ENCODE measurements at places on chromosomes 6 and 20. TPM values are rescaled to one million over a fixed set of nuclear protein-coding genes. Genes with fewer than 3 reads are reported as not detected.

- no peak overlapping the region for H3K4me3 ChIP-seq
- peaks cover 6% of the 10 kb centered on the region for H3K27me3 ChIP-seq
- H3K27ac ChIP-seq = no peak overlapping the region
- DNase-seq = no peak
- H3K4me1 ChIP-seq = no peaks in the 10 kb centered on the region
- no peaks in the 10 kb centered on the region for H3K36me3 ChIP-seq
These were observed 78.6 kb upstream of the AKAP12 start for GRCh38 chr6:151160929-151161757.

GRCh38 chr6:142830807-142831206 lies 114.2 kb downstream of the HIVEP2 start:
- no peak overlapping the region for H3K4me3 ChIP-seq
- H3K36me3 ChIP-seq = peaks cover 4% of the 10 kb centered on the region
- no peak for DNase-seq
- H3K27ac ChIP-seq = no peak overlapping the region

GRCh38 chr6:40500227-40500626 lies 86.9 kb downstream of the LRFN2 start:
- H3K27ac ChIP-seq = no peak overlapping the region
- H3K27me3 ChIP-seq = peaks cover 4% of the 10 kb centered on the region
- no peak overlapping the region for H3K4me3 ChIP-seq
- DNase-seq = no peak
- H3K36me3 ChIP-seq = no peaks in the 10 kb centered on the region

DNA sequence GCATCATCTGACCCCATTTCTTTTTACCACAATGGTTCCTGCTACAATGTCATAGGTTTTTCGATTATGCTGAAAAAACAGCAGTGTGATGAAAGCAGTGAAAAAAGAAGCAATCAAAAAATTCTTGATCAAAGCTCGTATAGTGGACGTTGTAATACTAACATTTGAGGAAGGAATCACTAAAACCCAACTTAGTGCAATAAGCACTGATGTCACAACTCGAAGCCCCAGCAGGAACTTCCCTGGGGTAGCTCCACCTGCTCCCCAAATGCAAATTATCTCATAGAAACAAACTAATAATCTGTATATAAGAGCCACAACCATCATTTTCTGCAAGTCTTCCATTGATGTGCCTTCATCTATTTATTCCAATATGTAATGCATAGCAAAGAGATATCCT lies 285.6 kb upstream of the SGK1 start:
- no peaks in the 10 kb centered on the region for H3K4me1 ChIP-seq
- H3K27me3 ChIP-seq = no peaks in the 10 kb centered on the region
- no peak overlapping the region for H3K27ac ChIP-seq
- DNase-seq = no peak
- no peak overlapping the region for H3K4me3 ChIP-seq

DNA sequence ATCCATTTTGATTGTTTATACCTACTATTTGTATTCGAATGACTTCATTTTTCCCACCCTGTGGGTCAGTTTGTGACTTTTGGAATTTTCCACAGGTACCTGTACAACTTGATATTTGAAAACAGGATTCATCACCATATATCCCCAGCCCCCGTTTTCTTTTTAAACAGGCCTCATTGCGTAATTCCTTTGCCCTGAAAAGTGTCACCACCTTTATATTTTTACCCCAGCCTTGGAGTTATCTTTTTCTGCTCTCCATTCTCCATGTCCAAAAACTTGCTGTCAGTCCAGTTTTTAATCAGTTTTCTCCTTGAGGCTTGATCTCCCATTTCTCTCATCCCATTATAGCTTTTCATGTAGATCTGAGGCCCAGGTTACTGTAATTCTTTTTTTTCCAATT lies 16.6 kb downstream of the ZKSCAN8 start:
- H3K4me3 ChIP-seq = no peak overlapping the region
- H3K27ac ChIP-seq = no peak overlapping the region
- H3K4me1 ChIP-seq = peaks cover 11% of the 10 kb centered on the region
- H3K36me3 ChIP-seq = peaks cover 8% of the 10 kb centered on the region
- peaks cover 2% of the 10 kb centered on the region for H3K27me3 ChIP-seq

DNA sequence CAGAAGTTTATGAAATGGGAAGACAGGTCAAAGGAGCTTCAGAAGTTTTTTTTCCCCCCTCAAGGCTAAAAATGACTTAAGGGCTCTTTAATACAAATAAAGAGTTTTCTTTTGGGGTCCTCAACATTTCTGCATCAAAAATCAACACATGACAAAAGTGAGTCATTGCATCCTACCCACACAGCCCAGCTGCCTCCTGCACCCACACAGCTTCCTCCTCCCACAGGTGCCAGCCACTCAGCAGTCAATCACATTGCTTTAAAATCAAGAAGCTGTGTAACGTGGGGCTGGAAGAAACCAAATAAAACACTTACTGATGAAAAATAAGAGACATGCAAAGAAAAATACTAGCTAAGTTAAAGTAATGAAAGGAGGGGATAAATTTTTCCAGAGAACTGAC lies 68.5 kb downstream of the MAP3K5 start:
- no peaks in the 10 kb centered on the region for H3K27me3 ChIP-seq
- peak; percentile 19 for DNase-seq
- H3K4me1 ChIP-seq = peaks cover 10% of the 10 kb centered on the region
- no peaks in the 10 kb centered on the region for H3K36me3 ChIP-seq
- H3K27ac ChIP-seq = no peak overlapping the region
- no peak overlapping the region for H3K4me3 ChIP-seq

- DNase-seq = no peak
- no peaks in the 10 kb centered on the region for H3K27me3 ChIP-seq
- H3K36me3 ChIP-seq = no peaks in the 10 kb centered on the region
These were observed 332.9 kb downstream of the TFAP2A start for GRCh38 chr6:10081957-10082356.

- no peak overlapping the region for H3K27ac ChIP-seq
- H3K4me1 ChIP-seq = no peaks in the 10 kb centered on the region
- no peaks in the 10 kb centered on the region for H3K36me3 ChIP-seq
- no peaks in the 10 kb centered on the region for H3K27me3 ChIP-seq
- H3K4me3 ChIP-seq = no peak overlapping the region
These were observed 125.0 kb upstream of the HDGFL1 start for GRCh38 chr6:22444330-22444729.

GRCh38 chr20:33765592-33765991 lies 33.8 kb downstream of the ZNF341 start:
- no peak for DNase-seq
- H3K27ac ChIP-seq = no peak overlapping the region
- peaks cover 17% of the 10 kb centered on the region for H3K36me3 ChIP-seq
- H3K4me3 ChIP-seq = no peak overlapping the region

DNA sequence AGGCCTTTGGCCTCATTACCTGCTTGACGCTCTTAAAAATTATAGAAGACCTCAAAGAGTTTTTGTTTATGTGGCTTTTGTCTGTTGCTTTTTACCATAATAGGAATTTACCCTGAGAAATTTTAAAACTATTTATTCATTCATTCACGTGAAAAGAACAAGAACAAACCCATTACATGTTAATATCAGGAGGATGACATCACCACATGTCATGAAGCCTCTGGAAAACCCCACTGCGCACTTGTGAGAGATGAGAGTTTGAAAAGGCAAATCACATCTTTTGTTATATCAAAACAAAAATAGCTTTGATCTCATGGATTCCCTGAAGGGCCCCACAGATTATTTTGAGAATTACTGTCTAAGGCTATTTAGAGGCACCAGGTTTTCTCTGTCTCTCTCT lies 61.3 kb upstream of the EYA2 start:
- no peaks in the 10 kb centered on the region for H3K4me1 ChIP-seq
- no peak overlapping the region for H3K27ac ChIP-seq
- DNase-seq = no peak

GRCh38 chr20:62712606-62713005 lies 4.0 kb downstream of the NTSR1 start:
- no peak overlapping the region for H3K4me3 ChIP-seq
- peaks cover 35% of the 10 kb centered on the region for H3K4me1 ChIP-seq
- DNase-seq = no peak

GRCh38 chr6:41392246-41392645 lies 56.8 kb downstream of the NCR2 start:
- no peaks in the 10 kb centered on the region for H3K36me3 ChIP-seq
- no peak overlapping the region for H3K4me3 ChIP-seq
- H3K27me3 ChIP-seq = no peaks in the 10 kb centered on the region
- no peak overlapping the region for H3K27ac ChIP-seq
- no peak for DNase-seq

FGD2 gene
- total RNA-seq = 2.8 TPM

SLC17A3 gene
- total RNA-seq = 0.38 TPM

JPH2 gene
- total RNA-seq = 0.15 TPM

BMP6 gene
- 0.23 TPM for total RNA-seq

CTSZ gene
- total RNA-seq = 26.1 TPM

Data from T-cell (primary cell).